ENCODE measurements at places on chromosomes 7 and 10. TPM values are rescaled to one million over a fixed set of nuclear protein-coding genes. Genes with fewer than 3 reads are reported as not detected.

NUTM2A gene
- 0.09 TPM for total RNA-seq

OR6V1 gene
- total RNA-seq = not detected

TYW1B gene
- total RNA-seq = 3.2 TPM

HMX3 gene
- total RNA-seq = not detected

PNLIPRP2 gene
- not detected for total RNA-seq

MRLN gene
- not detected for total RNA-seq

PNLIPRP3 gene
- not detected for total RNA-seq

SMURF1 gene
- total RNA-seq = 23.6 TPM

STRIP2 gene
- 10.0 TPM for total RNA-seq

MSANTD7 gene
- total RNA-seq = 13.0 TPM

NEURL1 gene
- 0.18 TPM for total RNA-seq

CRHR2 gene
- not detected for total RNA-seq

VWDE gene
- total RNA-seq = 0.60 TPM

SRRT gene
- total RNA-seq = 136 TPM

AKR1B15 gene
- total RNA-seq = 41.2 TPM

MAGI2 gene
- total RNA-seq = 0.51 TPM

PSD gene
- total RNA-seq = 0.43 TPM

SEMA4G gene
- 8.3 TPM for total RNA-seq

FAM25C gene
- not detected for total RNA-seq

OR2A42 gene
- total RNA-seq = not detected

FGFR2 gene
- 1.0 TPM for total RNA-seq

SVOPL gene
- total RNA-seq = not detected

LRRD1 gene
- total RNA-seq = not detected

TMEM184A gene
- total RNA-seq = 12.6 TPM

PPP1R9A gene
- total RNA-seq = 4.3 TPM

FAM25G gene
- 1.1 TPM for total RNA-seq

AGR2 gene
- 176 TPM for total RNA-seq

Data from A549 treated with RU486 at 1 μM for 4 hours (cell line).